ENCODE measurements at places on chromosomes 7 and 10.

- DNase-seq, result no peak
Measured at GRCh38 chr7:144404946-144405345, 1.5 kb upstream of the NOBOX start.

- DNase-seq, result no peak
Measured at GRCh38 chr7:128415217-128415785, 5.5 kb upstream of the IMPDH1 start.

- peak; percentile 27 for DNase-seq
Measured at GRCh38 chr7:151520419-151521261, 945 bp upstream of the RHEB start.

GRCh38 chr10:11373717-11374171 lies 237.7 kb downstream of the USP6NL start:
- no peak for DNase-seq

- no peak for DNase-seq
Measured at GRCh38 chr10:117246997-117247671, 6.2 kb downstream of the SLC18A2 start.

DNA sequence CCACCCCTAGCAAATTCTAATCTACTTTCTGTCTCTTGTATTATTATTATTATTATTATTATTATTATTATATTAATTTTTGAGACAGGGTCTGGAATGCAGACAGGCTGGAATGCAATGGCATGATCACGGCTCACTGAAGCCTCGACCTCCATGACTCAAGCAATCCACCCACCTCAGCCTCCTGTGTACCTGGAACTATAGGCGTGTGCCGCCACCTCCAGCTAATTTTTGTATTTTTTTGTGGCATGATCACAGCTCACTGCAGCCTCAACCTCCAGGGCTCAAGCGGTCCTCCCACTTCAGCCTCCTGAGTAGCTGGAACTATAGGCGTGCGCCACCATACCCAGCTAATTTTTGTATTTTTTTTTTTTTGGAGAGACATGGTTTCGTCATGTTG lies 2.6 kb upstream of the TMEM139 start:
- no peak for DNase-seq

- DNase-seq, result no peak
Measured at GRCh38 chr7:152956006-152956405, 196.5 kb downstream of the ACTR3B start.

- no peak for DNase-seq
Measured at GRCh38 chr7:87213252-87213651, 6.3 kb downstream of the TMEM243 start.

- DNase-seq, result no peak
Measured at GRCh38 chr10:118626953-118627352, 31.5 kb upstream of the PRLHR start.

GRCh38 chr7:138665669-138666140 lies 35.5 kb downstream of the SVOPL start:
- DNase-seq, result no peak

- peak; percentile 95 for DNase-seq
Measured at GRCh38 chr10:124717911-124718741, 26.1 kb downstream of the FAM53B start.

DNA sequence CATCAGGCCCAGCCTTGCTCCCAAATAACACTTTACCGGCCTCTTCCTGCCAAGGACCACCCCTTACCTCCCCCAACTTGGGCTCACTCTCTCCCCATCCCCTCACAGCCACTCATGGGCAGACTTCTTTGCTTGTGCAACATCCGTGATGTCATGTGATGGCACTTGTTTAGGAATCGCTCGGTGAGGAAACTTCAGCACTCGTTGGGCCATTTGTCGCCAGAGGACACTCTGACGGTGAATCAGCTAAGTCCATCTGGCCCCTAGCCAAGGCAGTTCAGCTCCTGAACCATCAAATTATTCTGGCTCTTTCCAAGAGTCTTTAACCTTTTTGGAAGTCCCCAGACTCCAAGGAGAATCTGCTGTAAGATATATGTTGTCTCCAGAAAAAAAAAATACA lies 19.2 kb downstream of the BTBD16 start:
- no peak for DNase-seq

DNA sequence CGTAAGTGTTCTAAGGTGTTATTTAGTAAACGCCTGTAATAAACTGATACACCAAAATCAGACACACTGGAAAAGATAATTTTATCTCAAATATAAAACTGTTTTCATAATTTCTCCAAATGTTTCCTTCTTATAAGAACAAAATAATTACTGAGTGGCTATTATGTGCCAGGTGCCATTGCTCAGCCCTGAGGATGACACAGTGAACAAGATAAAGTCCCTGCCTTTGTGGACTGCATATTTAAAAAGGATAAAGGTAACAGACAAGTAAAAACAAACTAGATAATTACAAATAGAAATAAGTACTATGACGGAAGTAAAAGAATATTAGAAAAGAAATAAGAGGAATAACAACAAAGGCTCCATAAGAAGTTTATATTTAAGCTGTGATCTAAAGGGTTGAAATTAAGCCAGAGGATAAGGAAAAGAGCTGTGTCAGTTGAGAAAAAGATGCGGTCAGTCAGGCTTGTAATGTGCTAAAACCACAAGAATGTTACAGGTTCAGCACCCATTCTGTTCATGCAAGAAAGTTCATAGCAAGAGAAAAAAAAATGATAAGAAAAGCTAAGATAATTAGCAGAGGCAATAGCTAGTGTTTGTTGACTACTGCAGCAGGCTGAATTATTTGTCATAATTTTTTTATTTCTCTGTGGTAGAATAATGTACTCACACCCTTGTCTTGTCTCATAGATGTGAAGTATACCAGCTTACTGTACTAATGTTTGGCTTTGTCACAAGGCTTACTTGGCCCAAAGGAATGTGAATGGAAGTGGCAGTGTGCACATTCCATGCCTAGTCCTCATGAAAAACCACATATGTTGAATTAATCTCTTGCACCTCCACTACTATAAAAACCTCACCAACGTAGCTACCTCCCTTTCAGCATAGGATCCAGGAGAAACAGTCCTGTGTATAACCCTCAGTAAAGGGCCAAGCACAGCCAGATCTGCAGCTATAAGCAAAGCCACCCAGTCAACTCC lies 75.1 kb downstream of the CRPPA start:
- no peak for DNase-seq

DNA sequence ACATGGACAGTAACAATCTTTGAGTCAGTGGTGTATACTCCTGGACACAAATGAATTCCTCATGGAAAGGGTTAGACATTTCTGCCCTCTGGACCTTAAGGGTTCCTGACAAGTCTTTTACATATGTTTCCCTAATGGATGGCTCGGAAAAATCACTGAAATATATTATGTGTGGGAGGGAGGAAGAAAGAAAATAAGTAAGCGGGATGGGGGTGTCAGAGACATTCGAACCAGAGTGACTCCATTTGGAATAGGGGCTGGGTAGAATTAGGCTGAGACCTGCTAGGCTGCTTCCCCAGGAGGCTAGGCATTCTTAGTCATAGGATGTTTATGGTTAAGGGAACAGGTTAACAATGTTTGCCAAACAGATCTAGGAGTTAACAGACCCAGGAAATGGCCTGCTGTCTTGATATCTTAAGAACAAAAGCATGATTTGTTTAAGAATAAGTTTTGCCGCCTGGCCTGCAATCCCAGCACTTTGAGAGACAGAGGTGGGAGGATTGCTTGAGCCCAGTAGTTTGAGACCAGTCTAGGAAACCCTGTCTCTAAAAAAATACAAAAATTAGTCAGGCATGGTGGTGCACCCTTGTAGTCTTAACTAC lies 1241.7 kb downstream of the TYW1 start:
- no peak for DNase-seq

DNA sequence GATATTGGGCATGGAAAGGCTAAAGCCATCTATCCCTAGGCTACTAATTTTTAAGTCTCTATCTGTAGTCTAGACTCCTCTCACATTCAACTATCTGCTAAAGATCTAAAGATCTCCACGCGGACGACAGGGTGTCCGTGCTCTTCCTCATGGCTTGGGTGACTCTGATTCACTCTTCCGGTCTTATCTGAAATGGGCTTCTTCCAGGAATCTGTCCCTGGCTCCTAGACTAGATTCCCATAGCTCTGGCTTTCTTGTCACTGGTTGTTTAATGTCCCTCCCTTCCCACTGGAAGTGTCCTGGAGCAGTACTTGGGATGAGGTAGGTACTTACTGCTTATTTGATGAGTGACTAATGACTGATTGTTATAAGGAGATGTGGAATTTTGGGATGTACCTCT lies 62.0 kb upstream of the PODXL start:
- no peak for DNase-seq

- no peak for DNase-seq
Measured at GRCh38 chr10:129274748-129275474, 192.1 kb upstream of the MGMT start.

GRCh38 chr10:3111621-3112163 lies 44.3 kb downstream of the PFKP start:
- DNase-seq, result no peak

- no peak for DNase-seq
Measured at GRCh38 chr7:16652888-16653287, 6.9 kb downstream of the BZW2 start.

DNA sequence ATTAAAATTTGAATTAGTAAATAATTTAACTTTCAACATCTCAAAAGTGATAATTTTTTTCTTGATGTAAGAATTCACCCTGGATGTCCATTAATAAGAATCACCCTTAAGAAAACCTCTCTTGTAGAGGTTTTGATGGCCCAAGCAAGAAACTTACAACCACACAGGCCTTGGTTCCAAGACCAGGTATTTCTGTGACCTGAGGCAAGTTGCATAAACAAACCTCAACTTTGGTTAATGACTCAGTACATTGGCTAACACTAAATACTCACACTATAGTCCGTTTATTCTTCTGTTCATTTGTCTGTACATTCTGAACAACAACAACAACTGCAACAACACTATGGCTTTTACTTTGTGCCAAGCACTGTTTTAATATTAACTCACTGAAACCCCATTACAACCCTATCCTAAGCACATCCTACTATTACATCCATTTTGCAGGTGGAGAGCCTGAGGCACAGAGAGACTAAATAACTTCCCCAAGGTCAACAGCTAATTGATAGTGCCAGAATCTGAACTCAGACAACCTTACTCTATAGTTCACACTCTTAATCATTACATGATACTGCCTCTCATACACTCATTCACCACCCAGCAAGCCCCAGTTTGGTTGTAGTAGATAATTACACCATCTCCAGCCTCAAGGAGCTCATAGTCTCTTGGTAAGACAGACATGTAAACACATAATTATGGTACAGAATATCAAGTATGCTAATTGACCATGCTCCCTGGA lies 6.6 kb downstream of the ANK3 start:
- DNase-seq, result no peak

- peak; percentile 99 for DNase-seq
Measured at GRCh38 chr7:39589323-39590111, 23.3 kb downstream of the YAE1 start.

GRCh38 chr7:14507617-14508016 lies 394.9 kb downstream of the DGKB start:
- DNase-seq, result no peak

DNA sequence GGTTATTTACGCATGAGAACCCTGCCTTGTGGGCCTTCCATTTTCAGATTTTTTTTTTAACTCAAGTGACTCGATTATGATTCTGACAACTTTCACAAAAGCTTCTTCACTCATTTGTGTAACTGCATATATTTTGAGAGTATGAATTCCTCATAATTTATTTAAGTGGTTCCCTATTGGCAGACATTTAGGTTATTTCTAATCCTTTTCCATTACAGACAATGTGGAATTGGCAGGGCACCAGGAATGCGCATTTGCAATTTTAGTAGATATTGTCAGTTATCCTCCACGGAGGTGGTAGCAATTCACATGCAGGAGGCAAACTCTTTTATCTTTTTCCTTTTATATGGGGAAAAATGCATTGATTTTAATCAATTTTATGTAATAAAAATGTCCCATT lies 2.5 kb downstream of the TMEM176B start:
- no peak for DNase-seq

DNA sequence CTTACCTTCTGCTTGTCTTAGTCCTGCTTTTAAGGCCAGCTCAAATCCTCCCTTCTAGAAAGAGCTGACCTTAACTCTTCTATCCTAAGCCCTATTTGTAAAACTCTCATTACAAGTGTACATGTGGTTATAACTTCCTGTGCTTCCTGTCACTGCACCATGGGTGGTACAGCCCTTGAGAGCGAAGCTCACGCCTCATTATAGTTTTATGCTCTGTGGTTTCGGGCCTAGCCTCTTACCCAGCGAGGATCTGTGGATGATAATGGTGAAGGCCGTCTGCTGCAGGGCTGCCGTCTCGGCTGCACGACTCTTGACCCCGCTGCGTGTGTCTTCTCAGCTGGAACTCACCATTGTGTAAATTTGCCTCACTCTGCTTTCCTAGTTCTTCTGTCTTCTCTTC lies 74.6 kb downstream of the CUL1 start:
- DNase-seq, result no peak

- DNase-seq, result no peak
Measured at GRCh38 chr10:129725890-129726631, 238.0 kb downstream of the EBF3 start.

DNA sequence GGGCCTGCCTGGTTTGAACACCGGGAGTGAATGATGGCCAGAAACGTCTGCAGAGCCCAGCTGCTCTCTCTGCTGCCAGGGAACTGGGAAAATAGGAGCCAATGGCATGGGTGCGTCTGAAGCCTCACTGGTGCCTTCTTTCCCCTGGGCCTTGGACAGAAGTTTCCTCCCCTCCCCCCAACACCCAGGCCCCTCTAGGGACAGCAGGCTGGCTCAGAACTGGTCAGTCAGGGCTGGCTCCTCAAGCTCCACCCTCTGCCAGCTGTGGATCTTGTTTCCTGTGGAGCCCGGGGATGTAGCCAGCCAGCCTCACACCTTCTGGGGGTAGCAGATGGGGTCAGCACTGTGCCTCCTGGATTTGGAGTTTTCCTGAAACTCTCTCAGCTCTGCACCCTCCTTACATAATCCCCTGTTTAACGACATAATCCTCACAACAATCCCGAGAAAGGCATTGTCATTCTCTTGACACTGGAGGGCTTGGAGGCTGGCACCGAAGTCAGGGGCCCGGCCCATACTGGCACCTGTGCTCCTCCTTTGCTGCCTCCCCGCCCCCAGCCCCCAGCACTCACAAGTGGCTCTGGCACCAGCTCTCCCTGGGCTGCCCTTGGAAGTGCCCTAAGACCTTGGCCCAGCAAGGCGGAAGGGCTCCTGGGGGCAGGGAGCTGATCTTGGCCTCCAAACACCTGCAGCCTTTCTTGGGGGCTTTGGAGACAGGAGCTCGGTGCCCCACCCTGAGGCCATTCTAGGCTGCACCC lies 5.7 kb downstream of the LDB3 start:
- no peak for DNase-seq

DNA sequence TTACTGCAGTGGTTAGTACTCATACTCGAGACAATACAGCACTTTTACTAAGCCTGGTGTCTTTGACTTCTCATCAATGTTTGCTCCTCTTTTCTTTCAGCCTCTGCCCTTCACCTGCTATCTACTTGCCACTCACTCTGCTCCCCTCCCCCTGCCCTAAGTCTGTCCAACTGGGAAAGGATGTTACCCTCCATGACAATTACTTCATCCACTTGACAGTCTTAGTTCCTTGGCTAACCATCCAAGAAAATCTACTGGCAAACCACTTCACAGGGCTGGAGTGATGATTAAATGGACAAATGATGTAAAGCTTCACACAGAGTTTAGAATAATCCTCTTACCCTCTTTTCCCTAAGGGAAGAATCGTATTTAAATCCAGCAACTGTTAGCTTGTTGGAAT lies 8.2 kb upstream of the DLD start:
- no peak for DNase-seq
